ENCODE measurements at places on chromosomes 11 and 22.

- no peak for DNase-seq
Observed at GRCh38 chr22:48496987-48497650, 1330.6 kb downstream of the BRD1 start.

GRCh38 chr11:118149493-118149892, 3.1 kb downstream of the SCN4B start:
- DNase-seq: no peak

DNA sequence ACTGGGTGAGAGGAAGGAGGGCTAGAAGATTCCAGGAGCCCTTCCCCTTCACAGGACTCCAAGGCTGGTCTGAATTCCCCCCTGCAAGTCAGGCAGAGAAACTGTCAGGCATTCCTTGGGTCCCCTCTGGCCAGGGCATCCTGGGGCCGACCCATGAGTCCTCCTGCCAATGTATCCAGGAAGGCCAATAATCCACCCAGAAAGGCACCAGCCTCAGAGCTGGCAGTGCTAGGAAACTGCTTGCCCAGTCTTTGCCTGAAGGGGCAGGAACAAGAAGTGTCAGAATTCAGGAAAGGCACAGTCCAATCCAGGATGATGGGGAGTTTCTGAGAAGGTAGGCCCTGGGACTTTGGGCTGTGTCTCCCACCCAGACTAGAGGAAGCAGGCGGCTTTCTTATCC, 41.0 kb downstream of the BUD13 start:
- DNase-seq: no peak

DNA sequence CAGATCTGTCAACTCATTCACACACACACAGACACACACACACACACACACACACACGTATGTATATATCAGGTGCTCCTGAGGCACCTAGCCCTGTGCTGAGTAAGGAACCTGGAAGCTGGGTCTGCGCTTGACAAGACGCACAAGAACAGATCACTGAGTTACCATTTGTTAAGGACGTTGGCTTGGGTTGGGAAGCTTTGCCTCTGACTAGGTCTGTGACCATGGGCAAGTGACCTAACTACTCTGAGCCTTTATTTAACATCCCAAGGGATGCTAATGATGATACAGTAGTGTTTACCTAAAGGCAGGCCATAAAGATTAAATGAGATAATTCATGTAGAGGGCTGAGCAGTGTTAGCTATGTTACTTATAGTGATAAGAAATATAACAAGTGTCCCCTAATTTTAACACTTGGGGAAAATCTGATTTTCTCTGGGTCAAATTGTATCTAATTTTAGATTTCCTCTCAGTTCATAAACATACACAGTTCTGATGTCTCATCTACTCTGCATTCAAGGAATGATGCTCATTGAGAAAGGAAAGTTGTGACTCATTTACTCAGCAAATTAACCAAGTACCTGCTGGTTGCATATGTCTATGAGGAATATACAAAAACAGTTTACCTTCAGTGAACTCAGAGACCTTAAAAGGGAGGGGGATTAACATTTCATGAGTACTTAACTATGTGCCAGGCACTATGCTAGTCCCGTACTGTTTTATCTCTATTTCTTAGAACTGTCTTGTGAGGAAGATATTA, 13.6 kb downstream of the RNF185 start:
- DNase-seq: no peak

DNA sequence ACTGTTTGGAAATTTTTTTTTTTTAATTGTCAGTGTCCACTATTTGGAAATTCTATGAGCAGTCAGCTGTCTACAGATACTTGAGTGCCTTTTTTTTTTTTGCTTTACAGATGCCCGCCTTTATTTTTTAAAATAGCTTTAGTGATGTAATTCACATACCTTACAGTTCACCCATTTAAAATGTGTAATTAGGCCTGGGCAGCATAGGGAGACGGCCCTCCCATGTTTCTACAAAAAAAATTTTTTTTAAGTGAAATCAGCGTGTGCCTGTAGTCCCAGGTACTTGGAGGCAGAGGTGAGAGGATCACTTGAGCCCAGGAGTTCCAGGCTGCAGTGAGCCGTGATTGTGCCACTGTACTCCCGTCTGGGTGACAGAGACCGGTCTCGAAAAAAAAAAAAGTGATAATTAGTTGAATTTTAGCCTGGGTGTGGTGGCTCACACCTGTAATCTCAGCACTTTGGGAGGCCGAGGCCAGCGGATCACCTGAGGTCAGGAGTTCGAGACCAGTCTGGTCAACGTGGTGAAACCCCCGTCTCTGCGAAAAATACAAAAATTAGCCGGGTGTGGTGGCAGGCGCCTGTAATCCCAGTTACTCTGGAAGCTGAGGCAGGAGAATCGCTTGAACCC, 1.5 kb downstream of the ZNF143 start:
- DNase-seq: no peak

- DNase-seq: no peak
Observed at GRCh38 chr11:134145715-134146114, 76.8 kb downstream of the JAM3 start.

DNA sequence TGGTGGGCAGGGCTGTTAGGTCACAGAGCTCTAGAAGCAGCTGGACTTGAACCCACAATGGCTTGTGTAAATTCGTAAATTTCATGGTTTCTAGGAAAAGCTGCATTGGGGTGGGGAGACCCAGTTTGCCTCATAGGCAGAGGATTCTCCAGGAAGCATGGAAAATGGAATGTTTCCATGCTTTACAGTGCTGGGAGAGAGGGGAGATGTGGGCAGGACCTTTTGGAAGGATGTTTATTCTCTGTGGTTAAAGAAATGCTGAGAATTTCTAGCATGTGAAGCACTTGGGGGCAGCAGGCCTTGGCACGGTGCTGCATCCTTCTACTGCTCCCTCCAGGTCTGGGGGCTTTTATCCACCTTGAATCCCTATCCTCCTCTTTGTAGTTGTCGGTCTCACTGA, 46.3 kb downstream of the TRAF6 start:
- no peak for DNase-seq
